ENCODE measurements at places on chromosomes 2 and 18.

GRCh38 chr2:130756053-130756873 is 923 bp downstream of the AMER3 start:
- DNase-seq: no peak

GRCh38 chr2:18479947-18480369 is 80.5 kb downstream of the RDH14 start:
- DNase-seq: no peak

DNA sequence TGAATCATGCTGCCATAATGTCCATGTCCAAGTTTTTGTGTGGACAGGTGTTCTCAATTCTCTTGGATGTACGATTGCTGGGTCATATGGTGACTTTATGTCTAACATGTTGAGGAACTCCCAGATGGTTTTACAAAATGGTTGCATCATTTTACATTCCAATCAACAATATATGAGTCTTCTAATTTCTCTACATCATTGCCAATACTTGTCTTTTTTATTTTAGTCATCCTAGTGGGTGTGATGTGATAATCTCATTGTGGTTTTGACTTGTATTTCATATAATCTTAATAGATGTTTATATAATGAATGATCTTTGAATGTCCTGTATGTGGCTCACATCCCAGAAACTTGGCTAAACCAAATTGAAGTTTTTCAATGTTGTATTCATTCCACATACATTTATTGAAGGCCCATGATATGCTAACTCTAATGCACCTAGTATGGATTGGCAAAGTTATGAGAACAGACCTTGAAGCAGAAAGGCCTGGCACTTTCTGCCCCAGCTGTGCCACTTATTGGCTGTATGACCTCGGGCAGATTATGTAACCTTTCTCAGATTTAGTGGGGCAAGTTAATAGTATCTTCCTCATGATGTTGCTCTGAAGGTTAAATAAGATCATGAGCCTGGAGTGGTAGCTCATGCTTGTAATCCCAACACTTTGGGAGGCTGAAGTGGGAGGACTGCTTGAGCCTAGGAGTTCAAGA is 205.4 kb downstream of the RAB3GAP1 start:
- DNase-seq: no peak

DNA sequence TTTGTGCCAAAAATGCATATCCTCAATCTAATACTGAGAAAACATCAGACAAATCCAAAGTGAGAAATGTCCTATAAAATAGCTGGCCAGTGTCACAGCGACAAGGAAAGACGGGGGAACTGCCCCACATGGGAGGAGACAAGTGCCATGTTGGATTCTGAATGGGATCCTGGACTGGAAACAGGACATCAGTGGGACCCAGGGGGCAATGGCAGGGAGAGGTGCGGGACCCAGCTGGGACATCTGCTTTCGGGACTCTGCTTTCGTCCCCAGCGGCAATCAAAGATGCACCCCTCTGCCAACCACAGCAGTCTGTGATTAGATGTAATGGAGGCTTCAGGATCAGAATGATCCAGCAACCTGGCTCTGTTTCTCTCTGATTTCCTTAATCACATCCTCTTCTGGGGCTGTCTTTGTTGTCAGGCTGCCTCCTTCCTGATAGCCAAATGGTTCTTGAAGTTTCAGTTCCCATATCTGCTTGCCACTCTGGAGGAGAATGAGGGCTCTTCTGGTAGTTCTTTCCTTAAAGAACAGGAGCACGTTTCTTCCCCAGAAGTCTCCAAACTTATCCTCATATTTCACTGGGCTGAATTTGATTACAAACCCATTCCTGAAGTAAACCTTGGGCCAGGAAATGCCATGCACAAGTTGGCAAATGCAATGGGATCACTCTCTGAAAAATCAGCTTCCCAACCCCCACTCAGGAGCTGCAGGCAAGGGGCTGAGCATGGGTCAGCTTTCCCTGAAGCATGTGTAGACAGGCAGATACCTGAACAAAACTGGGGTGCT is 13.6 kb upstream of the PROC start:
- DNase-seq: no peak

GRCh38 chr2:149745396-149746230 is 158.0 kb upstream of the MMADHC start:
- DNase-seq: no peak

GRCh38 chr2:219369447-219369861 is 18.3 kb downstream of the DNPEP start:
- no peak for DNase-seq

GRCh38 chr18:37889963-37890362 is 324.4 kb upstream of the CELF4 start:
- DNase-seq: no peak

DNA sequence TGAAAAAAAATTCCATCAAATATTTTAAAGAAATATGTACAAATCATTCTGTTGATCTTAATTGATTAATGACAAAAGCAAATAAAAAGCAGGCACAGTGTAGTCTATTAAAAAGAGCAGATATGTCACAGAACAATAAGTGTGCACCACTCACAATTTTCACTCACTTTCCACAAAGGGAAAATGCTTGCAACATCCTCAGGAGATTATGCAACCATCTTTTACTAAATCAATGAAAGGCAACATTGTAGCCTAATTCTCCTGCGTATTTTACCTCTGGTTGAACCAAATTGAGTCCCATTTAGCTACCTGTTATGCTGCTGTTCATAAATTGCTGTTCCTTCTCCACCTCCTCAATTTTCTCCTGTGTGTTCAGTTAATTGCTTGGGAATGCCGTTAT is 1346.8 kb upstream of the PIK3C3 start:
- no peak for DNase-seq

DNA sequence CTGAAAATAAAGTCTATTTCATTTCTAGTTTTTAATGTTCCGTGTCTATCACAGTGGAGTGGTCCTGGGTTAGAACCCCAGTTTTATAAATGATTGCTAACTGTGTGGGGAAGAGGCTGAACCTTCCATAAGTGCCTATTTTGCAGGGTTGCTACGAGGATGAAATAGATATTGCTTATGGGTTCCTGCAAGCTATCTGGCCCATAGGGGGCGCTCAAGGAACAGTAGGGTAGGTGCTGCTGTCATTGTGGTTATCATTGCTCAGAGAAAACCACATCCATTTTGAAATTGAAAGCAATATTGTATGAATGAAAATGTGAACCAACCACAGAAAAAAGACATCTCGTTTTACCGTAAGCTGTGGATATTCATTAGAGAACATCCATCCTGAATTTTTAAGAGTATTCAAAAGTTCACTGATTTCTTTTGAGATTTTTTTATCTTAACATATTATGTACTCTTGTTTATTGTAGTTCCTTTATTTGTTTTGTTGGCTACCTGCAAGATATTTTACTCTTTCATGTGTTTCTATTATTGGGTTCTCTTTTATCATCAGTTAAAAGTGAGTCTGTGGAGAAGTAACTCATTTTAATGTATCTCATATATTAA is 261.6 kb downstream of the NAPG start:
- DNase-seq: peak; percentile 71

All from hematopoietic multipotent progenitor cell treated with erythropoietin and hydrocortisone succinate and interleukin-3 and kit ligand, for 17 days (in vitro differentiated cells).